ENCODE measurements at places on chromosomes 2 and 18.

GRCh38 chr18:24593886-24594285 is 133.4 kb downstream of the HRH4 start:
- DNase-seq = no peak

DNA sequence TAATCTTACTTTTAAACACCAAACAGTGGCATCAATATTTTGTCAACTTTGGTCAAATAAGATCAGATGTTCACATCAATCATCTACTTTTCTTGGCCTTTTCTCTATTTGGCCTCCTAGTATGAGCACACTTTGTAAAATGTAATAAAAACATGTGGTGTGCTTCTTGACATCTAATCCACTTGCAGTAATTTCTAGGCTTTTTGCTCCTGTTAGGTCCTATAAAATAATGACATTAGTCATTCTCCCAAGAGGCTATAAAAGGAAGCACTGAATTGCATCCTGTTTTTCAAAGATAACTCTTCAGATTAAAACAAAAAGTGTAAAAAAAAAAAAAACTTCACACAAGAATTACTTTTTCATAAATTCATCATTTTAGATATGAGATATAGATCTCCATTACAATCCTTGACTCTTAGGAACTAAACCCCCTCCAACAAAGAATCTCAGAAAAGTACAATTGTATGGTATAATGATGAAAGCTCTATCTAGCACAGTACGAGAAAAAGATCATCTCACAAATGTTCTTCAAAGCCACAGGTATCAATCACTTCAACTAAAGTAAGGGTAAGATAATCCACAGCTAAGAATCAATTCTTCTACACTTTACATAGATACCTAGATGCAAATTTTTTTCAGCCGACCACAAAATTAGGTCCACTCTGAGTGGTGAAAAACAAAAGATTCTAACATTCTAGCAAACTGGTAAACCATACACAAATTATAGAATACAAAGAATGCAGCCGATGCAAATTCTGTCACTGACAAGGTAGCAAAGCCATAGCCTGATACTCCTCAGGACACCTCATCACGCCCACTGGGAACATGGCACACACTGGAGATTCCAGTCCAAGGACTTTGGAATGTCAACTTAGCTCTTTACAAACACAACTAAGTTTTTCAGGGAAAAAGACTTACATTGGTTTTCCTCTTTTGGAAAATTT is 2.7 kb downstream of the BCL2 start:
- DNase-seq = no peak

DNA sequence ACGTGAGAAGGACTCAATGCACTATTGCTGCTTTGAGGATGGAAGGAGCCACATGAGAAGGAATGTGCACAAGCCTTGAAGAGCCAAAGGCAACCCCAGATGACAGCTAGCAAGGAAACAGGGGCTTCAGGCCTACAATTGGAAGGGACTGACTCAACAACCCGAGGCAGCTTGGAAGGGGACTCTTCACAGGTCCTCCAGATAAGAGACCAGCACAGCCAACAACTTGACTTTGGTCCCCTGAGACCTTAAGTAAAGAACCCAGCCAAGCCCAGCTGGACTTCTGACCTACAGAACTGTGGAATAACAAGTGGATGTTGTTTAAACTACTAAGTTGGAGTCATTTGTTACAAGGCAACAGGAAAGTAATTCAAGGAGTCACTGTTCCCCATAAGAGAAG is 277.2 kb downstream of the SUCLG1 start:
- no peak for DNase-seq

GRCh38 chr2:100320547-100321178 is 1.6 kb downstream of the LONRF2 start:
- DNase-seq = no peak

- no peak for DNase-seq
These were observed 24.6 kb downstream of the ITGB6 start for GRCh38 chr2:160175169-160176134.

- DNase-seq = no peak
These were observed at the start of gene TRIM54 for GRCh38 chr2:27281855-27282559. Gene TRIM54, plus strand, starts transcription at chr2:27282429. Its CDS starts 303 bp downstream, at chr2:27282732.

DNA sequence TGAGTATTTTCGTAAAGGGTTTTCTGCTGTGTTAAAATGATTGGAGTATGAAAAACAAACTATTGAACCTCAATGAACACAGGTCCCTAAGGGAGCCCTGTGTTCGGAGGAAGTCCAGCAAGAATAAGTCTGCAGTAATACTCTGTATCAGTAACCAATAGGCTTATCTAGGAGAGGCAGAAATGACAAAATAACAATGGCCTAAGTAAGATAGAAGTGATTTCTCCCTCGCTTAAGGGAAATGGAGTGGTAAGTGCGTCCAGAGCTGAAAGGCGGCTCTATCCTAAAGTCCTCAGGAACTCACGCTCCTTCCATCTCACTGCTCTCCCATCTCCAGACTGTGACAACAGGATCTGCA is 29.3 kb upstream of the MFSD6 start:
- no peak for DNase-seq
